Activated T-cell treated with anti-CD3 and anti-CD28 coated beads, Interleukin-2, amount 50 U/mL, for 1 hour (primary cell): ENCODE measurements at places on chromosomes 4 and X.

DNA sequence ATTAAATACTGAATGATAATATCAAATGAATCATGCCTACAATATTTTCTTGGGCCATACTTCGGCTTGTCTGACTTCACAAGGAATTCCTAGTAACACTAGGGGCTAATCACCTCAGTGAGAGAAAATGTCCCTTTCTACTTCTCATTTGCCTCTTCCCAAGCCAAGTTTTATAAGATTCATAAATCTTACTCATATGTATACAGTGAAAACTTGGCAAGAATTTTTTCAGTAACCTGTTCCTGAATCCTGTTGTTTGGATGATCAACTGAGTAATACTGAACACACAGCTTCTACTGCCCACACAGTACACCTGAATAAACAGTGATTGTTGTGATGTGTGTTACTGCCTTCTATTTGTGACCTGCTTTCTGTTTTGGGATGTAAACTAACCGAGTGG is 16.5 kb downstream of the TMPRSS11E start:
- DNase-seq = no peak

DNA sequence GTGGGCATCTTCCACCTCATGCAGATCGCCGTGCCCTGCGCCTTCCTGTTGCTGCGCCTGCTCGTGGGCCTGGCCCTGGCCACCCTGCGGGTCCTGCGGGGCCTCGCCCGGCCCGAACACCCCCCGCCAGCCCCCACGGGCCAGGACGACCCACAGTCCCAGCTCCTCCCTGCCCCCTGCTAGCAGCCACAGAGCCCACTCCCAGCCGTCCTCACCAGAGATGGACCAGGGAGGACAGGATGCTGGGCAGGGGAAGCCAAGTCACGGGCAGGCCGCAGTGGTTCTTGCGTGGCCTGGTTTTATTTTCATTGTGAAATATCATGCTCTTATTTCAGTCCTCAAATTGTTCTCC is 15.1 kb downstream of the DGKQ start:
- DNase-seq = no peak

DNA sequence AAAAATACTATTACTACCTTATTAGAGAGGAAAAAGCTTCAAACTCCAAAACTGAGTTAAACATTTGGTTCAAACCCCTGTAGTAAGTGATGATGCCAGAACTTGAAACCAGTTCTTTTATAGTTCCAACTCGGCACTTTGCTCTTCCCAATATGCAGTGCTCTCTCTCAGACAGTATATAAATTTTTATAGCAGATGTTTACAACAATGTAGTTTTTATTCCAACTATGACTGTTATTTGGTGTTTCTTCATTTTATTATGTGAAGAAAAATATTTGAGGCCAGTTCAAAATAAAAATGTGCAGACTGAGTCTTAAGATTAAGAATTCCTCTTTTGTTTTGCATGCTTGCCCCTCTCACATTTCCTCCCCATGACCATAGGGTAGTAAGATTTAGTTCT is 2.9 kb upstream of the PPP4R3C start:
- no peak for DNase-seq

- DNase-seq = peak; percentile 47
These were observed 278.9 kb downstream of the INPP4B start for GRCh38 chr4:142567199-142567598.

DNA sequence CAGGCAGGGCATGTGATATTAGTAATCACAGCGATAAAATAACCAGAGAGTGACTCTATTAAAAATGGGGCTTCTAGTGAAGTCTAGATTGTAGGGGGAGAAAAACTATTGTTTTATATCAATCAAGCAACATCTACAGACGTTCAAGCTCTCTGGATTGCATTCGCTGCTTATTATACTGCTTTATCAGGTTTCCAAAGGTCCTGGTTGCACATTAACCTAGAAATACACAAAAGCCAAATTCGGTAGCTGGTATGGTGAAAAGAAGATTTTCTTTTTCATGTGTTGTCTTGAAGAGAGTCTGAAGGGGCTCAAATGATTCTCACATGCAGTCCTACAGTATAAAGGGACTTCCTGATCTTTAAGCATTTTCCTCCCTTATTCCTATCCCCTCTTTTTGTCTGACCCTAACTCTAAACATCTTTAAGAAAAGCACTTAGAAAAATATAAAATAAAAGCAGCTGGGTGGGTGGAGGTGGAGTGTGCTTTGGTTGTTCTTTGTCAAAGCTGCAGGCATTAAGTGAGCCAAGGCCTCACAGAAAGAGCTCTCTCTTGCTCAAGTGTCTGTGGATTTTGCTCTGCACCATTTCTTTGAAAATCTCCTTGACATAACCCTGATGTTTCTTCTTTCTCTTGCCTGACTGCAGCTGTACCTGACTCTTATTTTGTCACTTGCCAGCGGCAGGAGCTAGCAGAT is 46.1 kb downstream of the MID1IP1 start:
- DNase-seq = no peak

GRCh38 chr4:148207068-148207467 is 235.1 kb downstream of the NR3C2 start:
- DNase-seq = no peak

DNA sequence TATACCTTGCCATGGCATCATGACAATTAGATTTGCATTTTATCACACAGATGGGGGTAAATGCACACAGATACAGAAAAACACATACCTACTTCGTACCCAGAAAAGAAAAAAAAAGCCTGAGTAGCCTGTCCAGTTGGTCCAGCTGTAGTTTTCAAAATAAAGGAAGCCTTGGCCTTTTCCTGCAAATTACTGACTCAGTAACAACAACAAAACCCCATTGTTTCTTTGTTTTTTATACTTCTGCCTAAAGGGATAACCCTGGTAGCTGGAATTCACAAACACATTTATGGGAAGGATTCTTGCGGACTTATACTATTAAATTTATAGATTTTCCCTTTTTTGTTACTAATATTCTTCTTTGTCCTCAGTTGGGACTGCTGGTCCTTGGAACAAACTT is 156.4 kb upstream of the PCDH10 start:
- DNase-seq = no peak

GRCh38 chrX:40127052-40127451 is 29.3 kb upstream of the BCOR start:
- no peak for DNase-seq

- DNase-seq = no peak
These were observed 642.6 kb downstream of the IL1RAPL1 start for GRCh38 chrX:29229802-29230201.

GRCh38 chr4:94653984-94654609 is 103.7 kb upstream of the BMPR1B start:
- DNase-seq = no peak

DNA sequence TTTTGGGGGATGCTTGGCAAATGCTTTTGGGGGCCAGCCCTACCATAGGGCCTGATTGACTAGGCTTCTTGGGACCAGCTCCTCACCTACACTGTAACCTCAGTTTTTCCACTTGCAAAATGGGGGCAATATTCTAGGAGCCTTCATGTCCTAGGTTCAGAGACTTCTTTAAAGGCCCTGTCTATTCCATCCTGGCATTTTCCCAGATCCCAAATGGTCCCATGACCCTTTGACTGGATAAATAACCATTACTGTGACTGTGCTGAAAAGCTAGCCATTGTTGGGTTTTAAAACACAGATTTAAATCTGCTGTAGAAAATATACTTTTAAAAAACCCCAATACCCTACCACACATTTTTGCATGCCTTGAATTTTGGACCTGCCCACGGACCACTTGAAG is 149.8 kb downstream of the EFNB1 start:
- DNase-seq = no peak

- no peak for DNase-seq
These were observed 18.1 kb upstream of the PAGE5 start for GRCh38 chrX:55201930-55202579.

- no peak for DNase-seq
These were observed 83.7 kb upstream of the GC start for GRCh38 chr4:71867598-71867997.

DNA sequence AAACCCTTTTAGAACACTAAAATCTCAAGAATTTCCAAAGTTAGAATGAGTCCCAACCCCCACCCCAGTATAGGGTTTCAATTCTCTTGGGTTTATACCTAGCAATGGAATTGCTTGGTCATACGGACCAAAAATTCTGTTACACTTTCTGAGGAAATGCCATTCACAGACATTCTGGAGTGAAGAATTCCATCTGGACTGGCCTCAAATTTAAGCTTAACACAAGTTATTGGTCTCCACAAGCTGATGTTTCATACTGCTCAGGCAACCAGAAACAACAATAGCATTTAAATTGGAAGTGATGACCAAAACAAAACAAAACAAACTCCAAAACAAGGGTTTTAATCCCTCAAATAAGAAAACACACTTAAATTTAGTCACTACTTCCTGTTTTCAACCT is 51.1 kb downstream of the GPC4 start:
- DNase-seq = no peak

DNA sequence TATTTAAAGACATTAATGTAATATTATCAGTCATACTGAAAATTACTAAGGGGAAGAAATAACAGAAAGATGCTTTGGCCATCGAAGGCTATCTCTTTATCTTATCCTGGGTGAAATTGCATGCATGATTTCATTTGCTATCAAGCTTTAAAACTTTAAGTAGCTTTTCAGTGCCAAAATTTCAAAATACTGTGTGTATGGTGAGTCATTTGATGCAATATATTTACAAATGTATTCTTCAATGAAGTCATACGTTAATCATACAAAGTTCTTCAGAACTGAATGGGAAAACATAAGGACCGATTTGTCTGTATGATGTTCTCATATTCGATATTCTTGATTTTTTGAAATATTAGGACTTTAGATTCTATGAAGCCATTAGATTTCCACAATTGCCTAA is 1295.8 kb upstream of the AGA start:
- DNase-seq = no peak

- DNase-seq = no peak
These were observed 726.5 kb downstream of the FAM133A start for GRCh38 chrX:94400488-94400887.

DNA sequence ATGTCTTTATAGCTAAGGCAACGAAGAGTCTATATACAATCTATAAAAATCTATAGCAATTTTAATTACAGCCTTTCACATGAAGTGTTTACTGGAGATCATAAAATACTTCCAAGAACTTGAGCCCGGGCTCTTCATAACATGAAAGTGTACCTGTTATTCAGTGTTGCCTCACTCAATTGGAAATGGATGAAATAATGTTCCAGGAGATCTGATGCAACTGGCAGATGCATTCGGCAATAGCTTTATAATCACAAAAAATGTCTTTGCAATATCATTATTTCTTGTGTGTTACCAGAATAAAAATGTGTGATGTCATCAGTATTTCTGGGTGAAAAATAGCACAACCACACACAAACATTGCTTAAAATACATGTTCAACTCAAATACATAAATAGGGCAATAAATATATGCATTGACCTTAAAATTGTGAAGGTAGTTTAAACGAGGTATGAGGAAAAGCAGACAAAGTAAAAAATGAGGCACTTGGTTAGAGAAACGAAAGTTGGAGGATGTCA is 1266.8 kb upstream of the PCDH7 start:
- no peak for DNase-seq

- DNase-seq = no peak
These were observed 11.8 kb upstream of the CD40LG start for GRCh38 chrX:136636121-136636520.

GRCh38 chr4:52868133-52868532 is 6.0 kb downstream of the RASL11B start:
- DNase-seq = no peak

- no peak for DNase-seq
These were observed 19.5 kb downstream of the NAT8L start for GRCh38 chr4:2078584-2078983.

GRCh38 chrX:19836337-19836736 is 51.1 kb downstream of the SH3KBP1 start:
- DNase-seq = no peak

GRCh38 chrX:68939868-68940267 is 111.0 kb downstream of the EFNB1 start:
- DNase-seq = no peak

DNA sequence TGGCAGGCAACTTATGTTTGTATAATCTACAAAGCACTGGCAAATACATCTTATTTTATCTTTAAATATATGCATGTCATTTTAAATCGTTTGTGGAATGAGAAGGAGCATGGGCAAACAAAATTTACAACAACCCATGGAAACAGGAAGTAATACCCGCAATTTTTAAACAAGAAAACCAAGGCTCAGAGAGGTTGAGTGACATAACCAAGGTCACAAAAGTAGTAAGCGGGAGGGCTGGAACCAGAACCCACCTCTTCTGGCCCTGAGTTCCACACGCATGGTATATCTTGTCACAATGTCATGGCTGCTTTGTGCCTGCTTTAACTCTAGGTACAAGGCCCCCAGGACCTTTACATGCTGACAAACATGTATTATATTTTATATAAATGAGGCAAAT is 52.9 kb downstream of the SLC7A11 start:
- DNase-seq = no peak

GRCh38 chr4:15148199-15148598 is 145.9 kb downstream of the CPEB2 start:
- no peak for DNase-seq

DNA sequence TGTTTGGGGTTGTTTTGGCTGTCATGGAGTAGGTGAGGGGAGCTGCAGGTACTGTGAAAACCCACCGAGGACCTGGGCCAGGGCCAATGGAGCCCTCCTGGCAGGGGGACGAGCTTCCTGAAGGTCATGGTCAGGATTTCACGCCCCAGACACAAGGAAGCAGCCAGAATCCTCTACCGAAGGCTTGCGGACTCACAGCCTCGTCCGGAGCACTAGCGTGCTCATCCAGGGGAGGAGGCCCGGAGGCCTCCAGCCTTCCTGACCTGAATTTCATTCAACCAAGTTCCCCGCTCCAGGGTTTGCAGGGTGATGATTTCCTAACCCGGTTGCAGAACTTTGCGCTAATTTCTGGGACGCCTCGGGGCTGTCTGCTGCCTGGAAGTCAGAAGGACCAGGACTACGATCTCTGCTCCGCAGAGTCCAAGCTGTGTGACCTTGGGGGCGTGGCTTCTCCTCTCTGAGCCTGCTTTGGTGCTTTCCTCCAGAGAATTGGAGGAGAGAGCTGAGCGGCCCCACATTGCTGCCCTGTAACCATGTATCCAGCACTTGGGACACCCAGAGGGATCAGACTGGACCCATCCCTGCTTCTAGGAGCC is 56.2 kb upstream of the ADRA2C start:
- no peak for DNase-seq

DNA sequence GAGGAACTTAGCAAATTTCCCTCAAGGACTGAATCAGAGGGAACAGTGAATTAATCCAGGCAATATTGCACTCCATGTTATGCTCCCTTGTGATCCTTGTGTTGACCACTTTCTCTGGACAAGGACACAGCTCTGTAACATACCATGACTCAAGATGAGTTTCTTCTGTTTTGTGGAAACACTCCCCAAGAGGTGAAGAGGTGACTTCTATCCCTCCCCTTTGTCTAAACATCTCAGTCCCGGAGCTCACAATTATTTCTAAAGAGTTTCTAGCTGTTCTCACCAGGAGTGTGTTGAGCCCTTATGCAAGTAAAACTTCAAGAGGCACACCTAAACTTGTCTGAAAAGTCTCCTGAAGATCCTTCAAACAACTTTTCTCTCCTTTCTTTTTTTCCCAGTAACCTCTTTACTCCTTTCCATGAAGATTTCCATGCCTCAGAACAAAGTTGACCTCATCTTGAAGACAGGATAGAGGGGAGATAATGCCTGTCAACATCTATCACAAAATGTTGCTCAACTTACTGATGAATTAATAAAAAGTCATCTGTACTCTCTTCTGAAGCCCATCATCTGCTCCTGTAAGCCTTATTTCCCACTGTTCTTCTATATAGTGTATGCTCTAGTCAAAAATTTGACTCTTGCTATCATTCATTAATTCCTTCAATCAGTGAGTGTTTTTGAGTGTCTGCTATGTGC is 429.1 kb downstream of the SPRY1 start:
- no peak for DNase-seq
